Osteocyte (in vitro differentiated cells): ENCODE measurements at places on chromosomes 16 and 17. TPM values are rescaled to one million over a fixed set of nuclear protein-coding genes. Genes with fewer than 3 reads are reported as not detected.
A peak's percentile ranks its signal among the peaks of the same experiment; 100 is the strongest.

DNA sequence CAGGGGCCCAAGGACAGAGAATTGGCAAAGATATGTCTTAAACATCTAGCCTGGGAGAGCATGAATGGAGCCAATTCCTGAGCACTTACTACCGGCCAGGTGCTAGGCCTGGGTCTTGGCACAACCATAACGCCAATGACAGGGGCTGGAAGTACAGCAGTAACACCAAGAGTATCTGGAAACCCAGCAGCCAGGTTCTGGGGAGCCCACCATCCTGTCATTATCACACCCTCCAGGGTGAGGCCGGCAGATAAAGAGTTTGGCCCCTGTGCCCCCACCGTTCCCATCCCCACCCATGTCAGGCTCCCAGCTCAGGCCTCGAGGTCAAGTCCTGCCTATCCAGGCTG lies 508 bp upstream of the TMC8 start:
- no peak for DNase-seq

GRCh38 chr16:68446681-68447652 lies 1.3 kb downstream of the SMPD3 start:
- no peak for DNase-seq

- no peak for DNase-seq
Measured at GRCh38 chr16:87930456-87930855, 5.9 kb downstream of the CA5A start.

- DNase-seq: no peak
Measured at GRCh38 chr16:49542946-49543630, 169.5 kb downstream of the C16orf78 start.

GRCh38 chr17:6713918-6714271 lies 726 bp upstream of the SLC13A5 start:
- DNase-seq: peak; percentile 83

GRCh38 chr16:65279576-65279975 lies 157.7 kb upstream of the CDH11 start:
- DNase-seq: no peak

DNA sequence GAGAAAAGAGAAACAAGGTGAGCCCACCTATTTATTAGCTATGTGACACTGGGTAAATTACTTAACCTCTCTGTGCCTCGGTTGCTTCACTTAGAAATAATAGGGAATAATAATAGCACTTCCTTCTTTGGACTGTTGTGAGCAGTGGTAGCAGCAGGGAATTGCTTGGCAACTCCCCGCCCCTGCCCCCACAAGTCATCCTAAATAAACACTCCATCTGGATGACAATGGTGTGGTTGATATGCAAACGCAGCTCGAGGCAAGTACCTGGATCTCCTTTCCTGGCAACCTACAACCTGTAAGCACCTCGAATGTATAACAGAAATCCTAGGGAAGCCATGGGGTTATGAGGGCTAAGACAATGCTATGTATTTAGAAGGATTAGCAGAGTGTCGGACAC lies 9.1 kb downstream of the TEKT3 start:
- DNase-seq: no peak

- no peak for DNase-seq
Measured at GRCh38 chr16:56478281-56479049, 27.1 kb downstream of the OGFOD1 start.

- DNase-seq: no peak
Measured at GRCh38 chr16:70391881-70392481, 45.3 kb downstream of the DDX19A start.

GRCh38 chr17:68048996-68049395 lies 13.5 kb downstream of the KPNA2 start:
- no peak for DNase-seq

DNA sequence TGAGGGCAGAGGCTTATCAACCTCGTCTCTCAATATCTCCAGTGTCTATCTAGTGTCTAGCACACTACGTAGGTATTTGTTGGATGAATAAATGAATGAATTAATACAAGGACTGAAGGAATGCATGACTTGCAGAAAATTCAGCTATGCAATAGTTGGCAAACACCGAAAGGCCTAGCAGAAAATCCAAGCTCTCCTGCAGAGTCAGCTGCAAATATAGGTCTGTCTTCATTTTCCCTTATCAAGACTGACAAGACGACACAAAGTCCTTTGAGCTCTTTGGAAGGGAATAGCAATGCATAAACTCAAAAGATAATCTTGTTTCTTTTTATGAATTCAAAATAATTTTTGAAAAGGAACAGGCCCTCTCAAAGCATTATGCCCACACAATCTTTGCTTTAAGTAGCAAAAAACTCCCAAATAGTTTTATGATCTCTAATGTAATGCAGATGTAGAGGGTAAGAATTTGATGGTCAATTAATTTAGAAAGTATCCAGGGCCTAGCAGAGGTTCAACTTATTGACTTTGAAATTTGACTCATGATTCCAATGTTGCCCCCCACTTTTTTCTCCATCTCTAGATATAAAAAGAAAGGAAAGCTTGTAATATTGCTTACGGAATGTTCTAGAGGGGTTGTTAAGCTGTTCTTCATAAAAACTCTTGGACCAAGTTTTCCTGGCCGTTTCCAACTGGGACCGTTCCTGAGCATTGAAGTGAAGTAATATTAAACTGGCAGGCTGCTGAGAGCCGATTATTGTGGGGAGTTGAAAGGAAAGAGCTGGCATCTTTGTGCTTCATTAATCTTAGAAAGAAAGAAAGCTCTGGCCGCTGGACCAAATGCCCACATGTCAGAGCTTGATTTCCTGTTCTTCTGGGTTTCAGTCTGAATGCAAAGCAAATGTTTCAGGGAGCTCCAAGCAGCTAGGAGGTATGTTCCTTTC lies 227.3 kb downstream of the HS3ST3A1 start:
- DNase-seq: no peak

- DNase-seq: no peak
Measured at GRCh38 chr17:9517396-9517795, 58.2 kb downstream of the STX8 start.

FOXN1 gene
- not detected in 2 replicates for total RNA-seq

PROCA1 gene
- total RNA-seq: 2.1 and 3.0 TPM in 2 replicates

LPO gene
- not detected in 2 replicates for total RNA-seq

PRDM7 gene
- not detected in 2 replicates for total RNA-seq

CEP112 gene
- 9.1 and 9.5 TPM in 2 replicates for total RNA-seq

GJC1 gene
- total RNA-seq: 40.6 and 43.0 TPM in 2 replicates

SALL1 gene
- 0.73 and 0.78 TPM in 2 replicates for total RNA-seq

RDM1 gene
- 0.35 TPM in 1 of 2 replicates, not detected in the other for total RNA-seq

KRTAP9-8 gene
- total RNA-seq: not detected in 2 replicates

KRT14 gene
- total RNA-seq: not detected in 2 replicates
